Naive thymus-derived CD4-positive, alpha-beta T cell (primary cell): ENCODE measurements at places on chromosomes 2 and 18. TPM values are rescaled to one million over a fixed set of nuclear protein-coding genes. Genes with fewer than 3 reads are reported as not detected.

GRCh38 chr2:148534416-148535204 lies 109.9 kb upstream of the EPC2 start:
- DNase-seq: no peak

DNA sequence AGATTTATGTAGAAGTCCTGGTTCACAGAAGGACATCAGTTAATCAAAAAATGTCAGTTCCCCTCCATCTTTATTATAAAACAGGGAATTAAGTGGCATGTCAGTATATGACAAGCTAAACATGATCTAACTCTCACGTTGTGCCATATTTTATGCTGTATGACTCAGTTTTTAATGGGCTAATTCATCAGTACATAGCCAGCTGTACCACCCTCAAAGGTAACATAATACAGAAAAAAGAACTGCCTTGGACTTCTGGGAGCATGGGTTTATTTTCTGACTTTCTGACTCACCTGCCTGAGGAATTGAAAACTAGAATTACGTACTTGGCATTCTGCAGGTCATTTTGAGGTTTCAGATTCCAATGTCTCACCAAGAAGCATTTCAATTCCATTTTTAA lies 135.7 kb downstream of the CMPK2 start:
- no peak for DNase-seq

GRCh38 chr18:44799907-44800421 lies 119.3 kb downstream of the SETBP1 start:
- DNase-seq: no peak

GRCh38 chr2:144156736-144157640 lies 362.9 kb downstream of the ZEB2 start:
- no peak for DNase-seq

- DNase-seq: no peak
Measured at GRCh38 chr2:223560749-223561435, 41.3 kb downstream of the SCG2 start.

GRCh38 chr2:105242286-105242993 lies 897 bp downstream of the GPR45 start:
- no peak for DNase-seq

DNA sequence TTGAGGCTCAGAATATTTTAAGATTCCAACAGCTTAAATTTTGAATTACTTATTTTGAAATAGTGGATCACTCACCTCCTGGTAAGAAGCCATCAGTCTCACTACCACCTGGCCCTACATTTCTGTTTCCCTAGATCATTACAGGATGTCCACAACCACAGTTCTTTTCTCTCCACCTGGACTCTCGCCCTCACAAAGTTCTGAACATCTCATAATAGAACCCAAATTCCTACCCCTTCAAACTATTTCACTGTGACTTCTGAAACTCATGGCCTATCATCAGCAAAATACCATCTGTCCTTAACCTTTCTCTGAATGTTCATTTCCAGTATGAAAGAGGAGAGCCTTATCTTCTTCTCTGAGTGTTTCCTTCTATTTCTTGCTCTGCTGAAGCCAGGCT lies 299.2 kb upstream of the MGAT5 start:
- no peak for DNase-seq

GRCh38 chr2:177604271-177605065 lies 211.9 kb downstream of the AGPS start:
- DNase-seq: no peak

DNA sequence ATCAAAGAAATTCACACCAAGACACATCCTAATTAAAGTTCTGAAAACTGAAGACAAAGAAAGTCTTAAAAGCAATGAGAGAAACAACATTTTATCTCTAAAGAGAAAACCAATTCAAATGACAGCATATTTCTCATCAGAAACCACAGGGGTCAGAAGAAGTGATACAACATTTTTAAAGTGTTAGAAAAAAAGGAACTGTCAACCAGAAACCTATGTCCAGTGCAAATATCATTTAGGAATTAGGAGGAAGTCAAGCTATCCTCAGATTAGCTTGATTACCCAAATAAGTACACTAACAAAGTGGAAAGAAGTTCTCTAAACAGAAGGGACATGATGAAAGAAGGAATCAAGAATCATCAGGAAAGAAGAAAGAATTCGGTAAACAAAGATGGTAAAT lies 59.5 kb upstream of the BCL2L11 start:
- no peak for DNase-seq

DNA sequence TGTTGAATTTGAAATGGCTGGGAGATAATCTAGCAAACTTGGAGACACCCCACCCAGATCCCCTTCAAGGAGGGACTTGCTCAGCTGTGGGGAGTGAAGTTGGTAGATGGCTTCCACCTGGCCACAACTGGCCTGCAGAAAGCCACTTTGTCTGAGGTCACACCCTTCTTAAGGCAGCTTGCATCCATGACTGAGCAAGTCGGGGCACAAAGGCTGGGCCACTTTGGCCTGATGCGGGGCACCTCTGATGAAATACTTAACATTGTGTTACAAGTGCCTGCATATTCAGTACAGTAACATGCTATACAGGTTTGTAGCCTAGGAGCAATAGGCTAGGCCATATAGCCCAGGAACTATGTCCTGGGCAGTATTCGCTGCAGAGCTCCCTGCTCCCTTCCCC lies 13.4 kb upstream of the RPL37A start:
- no peak for DNase-seq

GRCh38 chr18:1539276-1539675 lies 634.6 kb downstream of the ADCYAP1 start:
- DNase-seq: no peak

GRCh38 chr2:177733-178132 lies 86.1 kb downstream of the SH3YL1 start:
- DNase-seq: no peak

DNA sequence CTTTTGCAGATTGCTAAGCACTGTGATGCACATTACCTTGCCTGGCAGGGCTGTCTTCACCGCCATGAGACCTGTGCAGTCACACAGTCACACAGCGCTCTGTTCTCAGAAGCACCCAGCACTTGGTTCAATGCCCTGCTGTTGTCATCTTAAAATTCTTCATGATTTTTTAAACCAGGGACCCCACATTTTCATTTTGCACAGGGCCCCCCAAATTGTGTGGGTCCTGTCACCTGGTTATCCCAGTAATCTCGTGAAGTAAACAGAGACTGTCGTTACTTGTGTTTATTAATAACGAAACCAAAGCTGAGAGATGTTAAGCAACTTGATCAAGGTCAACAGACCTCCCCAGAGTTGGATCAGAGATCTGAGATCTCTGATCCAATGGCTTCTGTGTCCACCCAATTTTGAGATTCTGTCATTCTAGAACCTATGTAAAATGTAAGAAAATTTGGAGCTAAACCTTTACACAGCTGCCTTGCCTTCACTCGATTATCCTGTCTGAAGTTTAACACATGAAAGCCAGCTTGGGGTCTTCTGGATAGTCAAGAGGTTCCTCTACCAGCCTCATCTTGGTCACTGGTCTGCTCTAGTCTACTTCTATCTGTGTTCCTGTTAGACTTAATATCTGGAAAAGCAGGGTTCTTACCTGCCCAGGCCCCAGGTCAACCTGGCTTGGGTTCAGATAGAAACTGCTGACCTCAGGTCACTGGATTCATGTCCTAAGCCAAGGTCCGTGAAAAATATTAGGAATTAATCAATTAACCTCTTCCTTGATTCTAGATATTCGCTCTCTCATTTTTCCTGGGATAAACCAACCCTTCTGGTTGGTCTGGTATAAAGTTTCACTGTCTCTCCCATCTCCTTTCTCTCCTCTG lies 13.7 kb upstream of the TTC39C start:
- no peak for DNase-seq

DNA sequence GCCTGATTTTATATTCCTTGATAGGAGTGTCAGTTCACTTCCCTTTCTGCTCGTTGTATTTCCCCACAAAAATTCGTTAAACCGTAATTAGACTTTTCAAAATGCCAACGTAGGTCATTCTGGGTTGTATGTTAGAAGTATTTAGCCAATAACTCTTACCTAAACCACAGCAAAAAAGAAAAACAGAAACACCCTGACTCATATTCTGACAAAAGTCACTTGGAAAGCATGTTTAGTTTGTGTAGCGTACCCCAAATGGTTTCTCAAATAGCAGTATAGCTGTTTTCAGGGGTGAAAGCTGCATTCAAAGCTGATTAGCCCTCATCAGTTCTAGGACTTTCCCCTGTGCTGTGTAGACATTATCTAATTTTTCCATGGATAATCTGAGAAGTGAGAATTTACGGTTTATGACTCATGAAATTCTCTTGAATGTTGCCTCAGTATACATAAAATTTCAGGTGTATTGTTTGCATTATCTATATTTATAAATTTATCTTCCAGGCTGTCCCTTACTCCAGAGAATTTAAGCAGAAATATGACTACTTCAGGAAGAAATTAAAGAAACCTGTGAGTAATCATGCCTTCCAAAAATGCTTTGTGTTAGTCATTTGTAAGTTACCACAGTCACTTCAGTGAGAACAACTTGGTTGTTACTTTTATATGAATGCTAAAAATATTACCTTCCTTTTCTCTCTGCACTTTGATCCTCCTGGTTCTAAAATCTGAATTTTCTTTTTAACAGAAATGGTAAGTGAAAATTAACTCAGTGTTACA lies 264.9 kb downstream of the ALPK2 start:
- DNase-seq: no peak

DNA sequence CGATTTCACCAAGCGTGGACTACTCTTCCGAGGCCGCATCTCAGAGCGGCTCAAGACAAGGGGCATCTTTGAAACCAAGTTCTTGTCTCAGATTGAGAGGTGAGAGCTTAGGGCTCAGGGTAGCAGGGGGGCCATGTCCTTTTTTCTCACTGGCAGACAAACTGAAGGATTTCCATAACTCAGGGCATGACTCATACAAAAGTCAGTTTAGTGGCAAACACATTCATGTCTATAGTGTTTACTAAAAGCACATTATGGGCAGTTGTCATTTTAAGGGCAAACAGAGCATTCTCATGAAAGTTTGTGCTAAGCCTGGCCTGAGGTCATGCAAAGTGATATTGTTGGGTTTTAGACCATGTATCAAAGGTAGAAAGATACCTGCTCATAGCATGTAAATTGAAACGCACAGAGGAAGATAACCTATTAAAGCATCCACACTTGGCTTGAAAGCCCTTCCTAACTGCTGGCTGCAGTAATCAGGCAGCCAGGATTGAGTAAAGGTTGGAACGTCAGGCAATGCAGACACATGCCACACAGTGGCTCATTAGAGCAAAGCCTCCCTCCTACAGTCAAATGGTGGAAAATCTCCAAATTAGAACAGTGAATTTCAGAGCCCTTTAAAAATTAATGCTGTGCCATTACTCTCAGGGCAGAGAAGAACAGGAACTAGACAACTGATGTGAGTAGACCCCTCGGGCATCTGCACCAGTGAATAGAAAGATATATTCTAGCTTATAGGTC lies 54.2 kb downstream of the HK2 start:
- DNase-seq: no peak

DNA sequence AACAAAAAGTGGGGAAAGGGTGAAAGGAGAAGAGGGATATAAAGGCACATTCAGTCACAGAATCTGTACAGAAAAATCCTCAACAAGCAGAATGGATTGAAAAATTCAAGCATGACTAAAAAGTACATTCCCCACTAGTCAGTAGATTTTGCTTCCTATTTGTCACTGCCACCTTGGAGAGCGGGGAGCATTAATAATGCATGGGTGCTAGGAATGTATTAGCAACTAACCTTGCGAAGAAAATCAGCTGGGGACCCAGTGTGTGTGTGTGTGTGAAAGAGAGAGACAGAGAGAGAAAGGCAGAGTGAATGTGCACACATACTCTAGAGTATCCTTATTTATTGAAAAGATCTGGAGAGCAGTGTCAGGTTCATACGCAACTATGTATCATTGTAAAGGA lies 968.7 kb upstream of the ZEB2 start:
- no peak for DNase-seq

DNA sequence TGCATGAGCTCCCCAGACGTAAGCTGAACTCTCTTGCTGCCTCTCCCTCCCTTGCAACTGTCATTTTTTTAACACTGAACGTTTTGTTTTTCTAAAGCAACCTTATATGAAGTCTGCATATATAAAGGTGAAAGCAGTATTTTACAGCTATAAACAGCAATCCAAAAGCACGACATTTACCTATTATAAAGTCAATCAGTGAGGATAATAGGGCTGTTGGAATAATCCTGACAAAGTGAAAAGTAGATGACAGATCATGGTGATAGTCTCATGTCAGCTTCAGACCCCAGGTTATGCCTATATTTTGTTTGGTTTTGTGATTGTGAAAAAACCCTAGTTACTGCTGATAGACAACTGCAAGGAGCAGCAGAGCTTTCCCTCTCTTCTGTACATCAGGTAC lies 195.8 kb downstream of the TNS1 start:
- DNase-seq: no peak

DNA sequence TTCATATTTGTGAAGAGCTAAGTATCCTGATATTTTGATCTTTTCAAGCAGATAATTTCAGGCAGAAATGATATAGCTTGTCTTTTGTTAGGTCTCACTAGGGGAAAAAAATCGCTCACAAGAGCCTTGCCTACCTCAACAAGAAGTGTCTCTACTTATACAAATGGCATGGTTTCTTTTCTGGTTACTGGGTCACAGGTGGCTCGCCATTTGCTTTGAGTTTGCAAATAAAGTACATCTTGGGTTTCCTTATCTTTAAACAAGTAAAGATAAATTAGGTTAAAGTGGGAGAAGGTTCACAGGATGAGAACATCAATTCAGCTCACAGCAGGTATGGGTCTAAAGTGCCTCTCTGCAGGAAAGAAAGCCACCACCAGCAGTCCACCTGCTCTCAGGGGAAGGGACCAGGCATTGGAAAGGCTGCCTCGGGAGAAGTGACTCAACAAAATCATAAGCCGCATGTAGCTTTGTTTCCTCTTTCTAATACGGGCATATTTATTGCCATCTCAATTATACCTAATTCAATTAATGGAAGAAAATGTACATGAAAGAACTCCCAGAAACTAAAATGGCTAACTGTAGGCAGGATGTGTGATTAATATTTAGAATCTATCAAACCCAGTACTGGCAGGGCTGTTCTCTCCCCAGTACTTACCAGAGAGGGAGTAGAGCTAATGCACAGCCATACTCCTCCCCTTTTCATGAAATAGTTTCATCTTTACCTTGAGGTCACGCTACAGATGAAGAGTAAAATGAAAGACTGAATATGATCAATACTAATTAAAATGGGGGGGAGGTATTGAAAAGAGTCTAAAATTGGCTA lies 28.3 kb downstream of the CDC42EP3 start:
- no peak for DNase-seq

GRCh38 chr2:14815201-14815600 lies 182.7 kb downstream of the LRATD1 start:
- no peak for DNase-seq

- DNase-seq: no peak
Measured at GRCh38 chr2:226183550-226183949, 616.1 kb downstream of the IRS1 start.

The DNAH6 gene
- total RNA-seq: 0.41 and 0.73 TPM in 2 replicates

The GPR45 gene
- not detected in 2 replicates for total RNA-seq

The FKBP7 gene
- total RNA-seq: 1.9 and 2.5 TPM in 2 replicates

The MOCOS gene
- 0.05 and 0.18 TPM in 2 replicates for total RNA-seq

The CHST10 gene
- total RNA-seq: 2.7 TPM

The DNER gene
- not detected for total RNA-seq

The STPG4 gene
- total RNA-seq: 0.95 TPM

The SLC14A1 gene
- total RNA-seq: 0.84 and 0.97 TPM in 2 replicates

The CD28 gene
- total RNA-seq: 119 and 121 TPM in 2 replicates

The CDK15 gene
- total RNA-seq: not detected in 2 replicates

The POTEF gene
- not detected for total RNA-seq

The UGT1A8 gene
- not detected for total RNA-seq

The REEP1 gene
- total RNA-seq: 0.38 TPM
